H1 (cell line): ENCODE measurements at places on chromosomes 12 and 14.

DNA sequence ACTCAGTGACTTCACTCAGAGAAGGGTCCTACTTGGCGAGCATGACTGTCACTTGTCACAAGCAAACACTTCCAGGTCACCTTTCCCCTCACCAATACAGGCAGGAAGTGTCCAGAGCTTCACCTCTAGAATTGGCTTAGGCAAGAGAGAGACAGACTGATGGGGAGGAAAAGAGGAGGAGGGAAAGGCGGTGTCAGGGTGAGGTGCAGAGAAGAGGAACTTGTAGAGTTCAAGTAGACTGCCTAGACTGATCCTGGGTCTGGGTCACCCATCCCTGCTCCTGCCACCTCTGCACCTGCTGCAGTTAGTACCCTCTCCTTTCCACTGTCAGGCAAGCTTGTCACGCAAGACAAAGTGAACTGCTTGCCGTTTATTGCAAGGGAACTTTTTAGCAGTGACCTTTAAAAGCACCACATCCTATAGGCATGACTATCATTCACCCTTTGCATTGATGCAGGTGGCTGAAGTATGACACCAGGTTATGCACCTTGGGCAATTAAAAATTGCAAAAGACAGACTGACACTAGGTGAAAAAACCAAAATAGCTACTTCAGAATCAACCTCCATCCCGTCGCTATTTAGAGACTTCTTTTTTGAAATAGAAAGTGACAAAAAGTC, 292.4 kb downstream of the SYT1 start:
- no peak for DNase-seq

- no peak for DNase-seq
Measured at GRCh38 chr12:89622115-89622514, 86.5 kb downstream of the ATP2B1 start.

GRCh38 chr14:102500158-102500662, 9.4 kb downstream of the ANKRD9 start:
- DNase-seq = no peak

- no peak for DNase-seq
Measured at GRCh38 chr12:42794806-42795205, 205.3 kb upstream of the PRICKLE1 start.

DNA sequence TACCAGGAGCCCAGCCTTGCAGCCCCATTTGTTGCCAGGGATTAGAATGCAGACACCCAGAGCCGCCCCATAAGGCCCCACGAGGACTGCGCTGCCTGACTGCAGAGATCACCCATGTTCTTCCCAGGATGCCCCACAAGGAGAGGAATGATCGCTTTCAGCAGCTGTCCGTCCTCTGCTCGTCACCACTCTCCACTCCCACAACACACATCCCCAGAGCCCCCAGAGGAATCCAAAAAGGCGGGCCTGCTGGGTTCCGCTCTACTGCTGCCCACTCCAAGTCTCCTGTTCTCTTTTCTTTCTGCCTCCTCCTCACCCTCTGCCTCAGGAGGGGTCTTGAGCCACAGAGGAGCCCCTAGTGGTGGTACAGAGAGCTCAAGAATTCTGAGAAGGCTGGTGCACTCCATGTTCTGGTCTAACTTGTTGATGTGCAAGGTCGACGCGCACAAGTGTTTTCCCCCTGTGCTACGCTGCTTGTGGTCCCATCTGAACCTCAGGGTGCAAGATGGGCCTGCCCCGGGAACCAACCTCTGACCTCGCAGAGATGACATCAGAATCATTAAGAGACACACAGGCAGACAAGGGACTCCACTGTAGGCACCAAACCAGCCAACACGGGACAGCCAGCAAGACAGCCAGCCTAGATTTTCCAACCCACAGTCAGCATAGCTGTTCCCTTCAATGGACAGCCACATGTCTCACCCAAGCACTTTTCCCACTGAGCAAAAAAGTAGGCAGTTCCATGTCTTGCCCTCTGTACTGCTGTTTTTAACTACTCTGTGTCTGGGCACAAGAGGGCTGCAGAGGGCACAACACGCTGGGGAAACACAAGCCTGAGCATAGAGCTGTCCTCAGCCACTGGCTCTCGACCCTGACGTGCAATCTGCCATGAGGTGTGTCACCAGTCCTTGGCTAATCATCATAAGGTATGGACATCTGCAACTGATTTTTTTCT, 29.9 kb downstream of the PXN start:
- DNase-seq = no peak

GRCh38 chr12:120121766-120122293, 5.3 kb upstream of the RAB35 start:
- DNase-seq = no peak

DNA sequence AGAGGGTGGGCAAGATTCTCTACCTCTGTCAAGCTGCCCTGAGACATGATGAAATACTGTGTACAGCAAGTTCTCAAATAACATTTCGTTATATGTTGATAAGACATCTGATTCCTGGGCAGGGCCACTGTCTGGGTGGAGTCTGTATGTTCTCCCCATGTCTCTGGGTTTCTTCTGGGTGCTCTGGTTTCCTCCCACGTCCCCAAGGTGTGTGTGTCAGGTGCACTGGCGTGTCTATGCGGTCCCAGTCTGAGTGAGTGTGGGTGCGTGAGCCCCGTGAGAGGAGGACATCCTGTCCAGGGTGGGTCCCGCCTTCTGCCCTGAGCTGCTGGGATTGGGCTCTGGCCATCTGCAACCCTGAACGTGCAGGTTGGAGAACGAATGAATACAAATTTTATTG, 29.6 kb downstream of the KCTD10 start:
- no peak for DNase-seq

DNA sequence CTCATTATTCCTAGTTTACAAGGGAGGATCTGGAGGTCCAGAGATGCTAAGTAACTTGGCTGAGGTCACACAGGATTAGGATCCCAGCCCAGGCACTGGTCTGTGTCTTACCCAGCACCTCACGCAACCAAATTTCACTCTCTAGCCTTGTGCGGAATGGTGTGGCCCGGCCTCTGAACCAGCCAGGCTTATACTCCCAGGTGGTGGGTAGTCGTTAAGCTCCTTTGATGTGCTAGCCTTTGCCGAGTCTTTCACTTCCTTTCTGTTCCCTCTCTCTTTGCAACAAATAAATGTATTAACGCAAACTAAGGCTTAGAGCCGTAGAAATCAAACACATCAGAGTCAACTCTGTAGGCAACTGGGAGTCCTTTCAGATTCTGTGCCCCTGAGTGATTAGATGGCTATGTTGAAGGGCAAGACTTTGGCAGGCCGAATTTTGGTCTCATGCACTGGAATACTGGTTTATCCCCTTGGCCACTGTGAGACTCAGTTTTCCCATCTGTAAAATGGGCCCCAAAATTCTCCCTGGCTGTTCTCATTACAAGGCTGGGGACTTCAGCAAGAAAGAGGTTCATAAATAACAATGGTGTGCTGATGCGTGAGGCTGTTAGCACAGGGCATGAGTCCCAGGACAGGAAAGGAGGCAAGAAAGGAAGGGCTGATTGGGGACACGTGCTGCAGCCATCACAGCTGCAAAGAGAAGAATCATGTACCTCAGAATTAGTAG, 126.3 kb downstream of the AACS start:
- no peak for DNase-seq

DNA sequence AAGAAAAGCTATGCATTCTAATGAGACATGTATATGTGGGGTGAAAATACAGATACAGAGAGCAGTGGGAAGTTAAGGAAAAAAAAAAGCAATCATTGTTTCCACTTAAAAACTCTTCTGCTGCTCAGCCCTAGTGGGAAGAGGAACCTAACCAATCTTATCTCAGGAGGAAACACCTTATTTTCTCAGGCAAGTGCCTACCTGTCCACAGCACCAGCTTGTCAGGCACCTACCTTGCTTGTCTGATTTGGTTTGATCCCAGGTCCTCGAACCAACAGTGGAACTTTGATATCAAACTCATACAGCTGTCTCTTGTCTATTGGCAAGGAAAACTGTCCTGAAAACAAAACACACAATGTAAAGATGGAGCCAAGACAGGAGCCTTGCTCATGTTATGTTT, 22.4 kb downstream of the GNS start:
- DNase-seq = no peak

DNA sequence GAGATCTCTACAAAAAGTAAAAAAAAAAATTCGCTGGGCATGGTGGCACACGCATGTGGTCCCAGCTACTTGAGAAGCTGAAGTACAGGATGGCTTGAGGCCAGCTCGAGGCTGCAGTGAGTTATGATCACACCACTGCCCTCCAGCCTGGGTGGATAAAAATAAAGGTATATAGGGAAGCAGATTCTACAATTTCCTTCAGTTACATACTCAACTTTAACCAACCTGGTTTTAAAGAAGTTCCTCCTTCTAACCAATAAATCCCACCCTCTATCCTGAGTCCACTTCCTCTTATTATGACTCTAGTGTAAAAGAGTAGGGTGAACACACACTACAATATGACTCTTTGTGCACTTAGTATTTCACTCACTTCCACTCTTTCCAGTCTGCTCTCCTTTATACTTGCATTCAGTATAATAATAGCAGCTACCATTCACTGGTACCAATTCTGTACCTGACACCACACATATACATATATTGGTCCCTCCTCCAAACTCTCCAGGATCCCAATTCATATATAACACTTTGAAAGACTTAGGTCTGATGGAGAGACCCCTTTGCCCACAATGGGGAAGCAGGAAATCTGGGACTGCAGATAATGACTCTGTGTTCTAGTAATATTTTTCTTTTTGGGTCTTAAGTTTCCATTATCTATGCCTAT, 2.3 kb downstream of the ARF3 start:
- DNase-seq = no peak

DNA sequence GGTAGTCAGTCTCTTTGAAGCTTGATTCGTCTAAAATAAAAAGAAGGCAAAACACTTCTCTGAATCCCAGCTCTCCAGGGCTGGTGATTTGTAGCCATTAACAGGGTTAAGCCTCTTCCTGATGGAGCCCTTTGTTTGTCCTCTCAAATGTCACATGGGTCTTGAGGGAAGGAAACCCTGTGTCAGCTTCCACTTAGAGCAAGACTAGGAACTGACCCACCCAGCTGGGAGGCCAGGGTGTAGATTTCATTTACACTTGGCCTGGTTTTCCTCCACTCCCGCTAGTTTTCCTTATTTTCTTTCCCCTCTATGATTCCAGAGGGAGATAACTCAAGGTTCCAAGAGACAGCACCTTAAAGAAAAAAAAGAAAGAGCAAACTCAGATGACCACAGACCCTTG, 230.5 kb upstream of the EGLN3 start:
- DNase-seq = no peak

DNA sequence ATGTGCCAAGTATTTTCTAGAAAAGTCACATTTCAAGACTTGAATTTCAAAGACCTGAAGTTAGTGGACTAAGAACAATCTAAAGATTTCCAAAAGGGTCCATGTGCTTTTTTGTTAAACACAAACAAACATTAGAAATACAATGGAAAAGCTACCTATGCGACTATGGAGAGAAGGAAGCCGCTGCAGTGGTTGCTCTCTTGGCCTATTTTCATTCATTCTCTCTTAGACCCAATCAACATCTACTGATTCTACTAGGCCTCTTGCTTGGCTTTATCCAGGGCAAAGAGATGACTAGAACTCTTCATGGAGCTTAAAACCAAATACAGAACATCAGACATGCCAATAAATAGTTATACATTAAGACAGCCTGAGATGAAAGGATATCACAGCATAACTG, 9.9 kb downstream of the FGD6 start:
- no peak for DNase-seq

DNA sequence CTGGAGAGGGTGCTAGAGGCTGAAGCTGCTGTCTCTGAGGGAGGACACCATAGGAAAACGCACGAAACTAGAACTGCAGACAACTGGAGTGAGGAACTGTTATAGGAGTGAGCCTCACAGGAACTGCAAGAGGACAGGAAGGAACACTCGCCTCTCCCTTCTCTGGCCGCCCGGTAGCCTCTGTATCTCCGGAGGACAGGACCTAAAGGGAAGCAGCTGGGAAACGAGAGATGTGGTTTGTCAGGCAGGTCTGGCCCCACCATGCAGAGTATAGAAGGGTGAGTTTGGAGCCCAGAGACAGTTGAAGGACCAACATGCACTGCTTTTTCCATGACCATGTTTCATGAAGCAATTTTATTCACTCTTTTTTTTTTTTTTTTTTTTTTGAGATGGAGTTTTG, 127.3 kb downstream of the EFCAB11 start:
- no peak for DNase-seq

- DNase-seq = no peak
Measured at GRCh38 chr12:65948320-65949008, 124.2 kb downstream of the HMGA2 start.

DNA sequence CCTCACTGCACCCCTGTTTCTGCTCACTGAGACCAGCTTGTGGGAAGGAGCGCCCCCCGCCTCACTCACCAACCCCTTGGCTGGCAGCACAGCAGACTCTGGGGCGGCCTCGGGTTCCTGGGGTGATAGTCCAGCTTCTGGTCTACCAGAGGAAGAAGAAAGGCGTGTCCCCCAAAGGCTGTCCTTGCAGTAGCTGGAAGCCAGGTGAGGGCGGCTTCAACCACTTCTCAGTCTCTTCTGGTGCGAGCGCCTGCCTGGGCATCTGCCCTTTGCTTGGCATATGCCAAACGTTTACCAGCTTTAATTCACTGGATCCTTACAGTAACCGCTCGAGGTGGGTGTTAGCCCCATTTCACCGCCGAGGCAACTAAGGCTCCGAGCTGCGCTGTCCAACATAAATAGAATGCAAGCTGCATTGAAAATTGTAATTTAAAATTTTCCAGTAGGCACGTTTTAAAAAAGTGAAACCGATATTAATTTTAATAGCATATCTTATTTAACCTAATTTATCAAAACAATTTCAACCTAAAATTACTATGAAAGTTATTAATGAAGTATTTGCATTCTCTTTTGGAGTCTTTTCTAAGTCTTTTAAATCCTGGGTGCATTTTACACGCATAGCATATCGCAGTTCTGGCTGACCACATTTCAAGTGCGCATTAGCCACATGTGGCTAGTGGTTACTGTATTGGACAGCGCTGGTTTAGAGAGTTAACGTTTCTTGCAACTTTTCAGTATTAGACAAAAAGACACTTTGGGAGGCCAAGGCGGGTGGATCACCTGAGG, 872 bp downstream of the FAM177A1 start:
- DNase-seq = no peak

GRCh38 chr12:45547822-45548221, 181.7 kb upstream of the ARID2 start:
- no peak for DNase-seq

DNA sequence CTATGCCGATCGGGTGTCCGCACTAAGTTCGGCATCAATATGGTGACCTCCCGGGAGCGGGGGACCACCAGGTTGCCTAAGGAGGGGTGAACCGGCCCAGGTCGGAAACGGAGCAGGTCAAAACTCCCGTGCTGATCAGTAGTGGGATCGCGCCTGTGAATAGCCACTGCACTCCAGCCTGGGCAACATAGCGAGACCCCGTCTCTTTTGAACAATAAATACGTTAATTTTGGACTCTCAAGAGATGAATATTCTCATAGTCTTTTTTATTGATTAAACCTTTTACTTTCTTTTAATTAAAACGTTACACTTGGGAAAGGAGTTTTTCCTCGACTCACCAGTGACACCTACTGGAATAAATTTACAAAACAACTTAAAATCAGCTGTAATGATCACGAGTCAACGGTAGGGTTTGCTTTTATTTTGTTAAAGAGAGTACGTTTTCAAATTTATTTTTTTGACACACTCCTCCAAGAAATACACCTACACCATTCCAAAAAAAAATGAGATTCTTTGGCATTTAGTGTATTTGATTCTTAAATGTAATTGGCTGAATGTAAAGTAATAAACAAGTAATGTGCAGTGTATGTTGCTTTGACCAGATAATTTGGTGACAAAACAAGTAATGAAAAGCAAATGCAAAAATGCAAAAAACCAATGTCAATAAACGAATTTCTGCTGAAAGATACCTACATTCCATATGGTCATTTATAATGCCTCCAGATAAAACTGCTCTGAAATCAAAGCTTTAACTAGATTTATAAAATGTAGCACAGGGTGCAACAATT, 687 bp upstream of the RPS29 start:
- no peak for DNase-seq
